Fibroblast of lung (primary cell): ENCODE measurements at places on chromosomes 13 and 19. TPM values are rescaled to one million over a fixed set of nuclear protein-coding genes. Genes with fewer than 3 reads are reported as not detected.

The PTGER1 gene
- polyA plus RNA-seq = 0.67 and 2.3 TPM in 2 replicates

The MBD3L2 gene
- polyA plus RNA-seq = not detected in 2 replicates

The SHANK1 gene
- polyA plus RNA-seq = 1.4 and 2.3 TPM in 2 replicates

The IGFL1 gene
- not detected in 2 replicates for polyA plus RNA-seq

The ATP12A gene
- polyA plus RNA-seq = not detected in 2 replicates

The GAMT gene
- polyA plus RNA-seq = 20.0 and 32.6 TPM in 2 replicates

The LRRC25 gene
- 0.10 and 0.25 TPM in 2 replicates for polyA plus RNA-seq

The ERF gene
- polyA plus RNA-seq = 35.3 and 36.3 TPM in 2 replicates

The NALCN gene
- 1.9 and 2.7 TPM in 2 replicates for polyA plus RNA-seq

The IGFL2 gene
- not detected in 2 replicates for polyA plus RNA-seq

The TGFBR3L gene
- polyA plus RNA-seq = 0.35 TPM in 1 of 2 replicates, not detected in the other

The TMEM221 gene
- not detected in 2 replicates for polyA plus RNA-seq

The GIPR gene
- polyA plus RNA-seq = 0.05 and 0.25 TPM in 2 replicates

The ZNF98 gene
- 0.18 TPM in 1 of 2 replicates, not detected in the other for polyA plus RNA-seq

The DMWD gene
- polyA plus RNA-seq = 18.1 and 18.7 TPM in 2 replicates

The WDR88 gene
- polyA plus RNA-seq = not detected in 2 replicates

The CEBPA gene
- 0.05 TPM in 1 of 2 replicates, not detected in the other for polyA plus RNA-seq

The SOHLH2 gene
- polyA plus RNA-seq = 0.34 and 0.42 TPM in 2 replicates

The SLITRK6 gene
- 2.0 and 3.3 TPM in 2 replicates for polyA plus RNA-seq

The ADGRE2 gene
- 0.07 and 0.15 TPM in 2 replicates for polyA plus RNA-seq

The ATP4A gene
- not detected in 2 replicates for polyA plus RNA-seq
